Left ventricle myocardium inferior (tissue), 1 donor: ENCODE measurements at places on chromosomes 1 and 21.

GRCh38 chr1:160541622-160542302 lies 18.7 kb upstream of the SLAMF6 start:
- no peak for DNase-seq

GRCh38 chr1:167210966-167211674 lies 9.6 kb upstream of the POU2F1 start:
- no peak for DNase-seq

DNA sequence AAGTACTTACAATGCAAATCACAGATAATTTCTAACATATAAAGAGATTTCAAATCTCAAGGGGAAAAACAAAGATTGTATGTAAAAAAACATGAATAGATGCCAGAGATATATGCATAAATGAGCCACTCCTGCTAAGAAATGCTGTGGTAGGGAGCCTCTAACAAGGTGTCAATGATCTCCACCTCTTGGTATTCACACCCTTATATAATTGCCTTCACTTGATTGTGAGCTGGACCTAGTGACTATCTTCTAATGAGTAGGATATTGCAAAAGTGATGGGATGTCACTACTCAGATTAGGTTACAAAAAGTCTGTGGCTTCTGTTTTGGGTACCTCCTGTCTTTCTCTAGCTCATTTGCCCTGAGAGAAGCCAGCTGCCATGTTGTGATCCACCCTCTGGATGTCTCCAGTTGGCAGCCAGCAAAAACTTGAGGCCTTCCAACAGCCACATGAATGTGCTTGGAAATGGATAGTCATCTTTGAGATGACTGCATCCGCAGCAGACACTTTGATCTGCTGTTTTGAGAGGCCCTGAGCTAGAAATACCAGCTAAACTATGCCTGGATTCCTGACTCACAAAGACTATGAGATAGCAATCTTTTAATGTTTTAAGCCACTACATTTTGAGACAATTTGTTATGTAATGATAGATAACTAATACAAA lies 196.1 kb upstream of the FGGY start:
- DNase-seq = no peak

GRCh38 chr1:227870366-227870765 lies 54.9 kb downstream of the PRSS38 start:
- DNase-seq = no peak

DNA sequence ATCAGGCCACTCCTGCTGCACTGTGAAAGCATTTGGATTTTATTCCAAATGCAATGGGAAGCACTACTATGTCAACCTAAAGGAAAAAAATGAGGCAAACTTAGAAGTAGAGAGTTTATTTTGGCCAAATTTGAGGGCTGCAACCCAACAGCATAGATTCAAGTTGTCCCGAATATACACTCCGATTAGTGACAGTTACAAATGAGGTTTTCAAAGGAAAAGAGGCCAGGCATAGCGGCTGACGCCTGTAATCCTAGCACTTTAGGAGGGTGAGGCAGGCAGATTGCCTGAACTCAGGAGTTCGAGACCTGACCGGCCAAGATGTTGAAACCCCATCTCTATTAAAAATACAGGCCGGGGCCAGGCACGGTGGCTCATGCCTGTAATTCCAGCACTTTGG lies 78.9 kb upstream of the PUM1 start:
- DNase-seq = no peak

DNA sequence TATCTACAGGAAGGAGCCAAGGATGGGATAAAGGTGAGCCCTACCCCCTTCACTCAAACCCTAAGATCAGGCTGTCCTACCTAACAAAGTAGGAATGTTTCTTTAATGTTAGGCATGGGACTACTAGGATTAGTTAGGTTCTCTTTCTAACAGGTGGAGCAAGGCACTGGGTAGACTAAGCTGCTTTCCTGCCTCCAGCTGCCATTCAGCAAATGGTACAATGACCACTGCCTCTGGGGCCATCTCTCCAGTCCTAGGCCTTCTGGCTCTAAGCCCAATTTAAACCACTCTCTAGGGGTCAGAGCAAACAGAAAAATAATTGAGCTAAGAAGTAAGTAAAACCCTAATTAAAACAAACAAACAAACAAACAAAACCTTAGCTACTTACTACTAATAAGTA lies 15.7 kb upstream of the IPO9 start:
- no peak for DNase-seq

DNA sequence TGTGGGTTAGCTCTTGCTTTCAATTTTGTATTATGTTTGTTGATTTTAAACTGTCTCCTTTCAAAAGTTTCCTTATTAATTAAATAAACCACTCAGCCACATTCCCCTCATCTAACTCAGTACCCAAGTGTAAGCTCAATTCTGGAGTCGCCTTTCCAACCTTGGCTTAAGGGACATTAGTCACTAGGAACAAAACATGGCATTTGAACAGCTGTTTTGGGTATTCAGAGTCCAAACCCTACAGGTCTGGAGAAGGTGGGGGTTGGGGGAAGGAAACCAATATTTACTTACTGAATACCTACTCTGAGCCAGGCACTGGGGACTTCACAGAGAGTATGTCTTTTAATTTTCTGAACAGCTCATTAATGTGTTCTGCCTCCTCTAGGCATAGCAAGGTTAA lies 117.2 kb upstream of the JUN start:
- DNase-seq = no peak

DNA sequence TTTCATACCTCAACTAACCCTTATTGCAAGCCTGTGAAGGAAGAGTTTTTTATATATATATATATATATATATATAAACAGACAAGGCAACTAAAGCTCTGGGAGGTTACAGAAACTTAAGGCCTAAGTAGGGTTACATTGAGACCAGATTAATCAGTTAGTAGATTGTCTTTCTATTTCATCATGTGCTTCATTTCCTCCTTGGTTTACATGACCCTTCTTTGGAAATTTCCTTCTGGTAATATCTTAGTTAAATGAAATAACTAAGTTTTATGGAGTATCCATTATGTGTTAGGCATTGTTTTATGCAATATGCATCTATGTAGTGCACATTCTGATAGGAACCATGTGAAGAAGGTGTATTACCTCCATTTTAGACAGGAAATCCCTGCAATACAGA lies 112.7 kb downstream of the FGGY start:
- DNase-seq = no peak

DNA sequence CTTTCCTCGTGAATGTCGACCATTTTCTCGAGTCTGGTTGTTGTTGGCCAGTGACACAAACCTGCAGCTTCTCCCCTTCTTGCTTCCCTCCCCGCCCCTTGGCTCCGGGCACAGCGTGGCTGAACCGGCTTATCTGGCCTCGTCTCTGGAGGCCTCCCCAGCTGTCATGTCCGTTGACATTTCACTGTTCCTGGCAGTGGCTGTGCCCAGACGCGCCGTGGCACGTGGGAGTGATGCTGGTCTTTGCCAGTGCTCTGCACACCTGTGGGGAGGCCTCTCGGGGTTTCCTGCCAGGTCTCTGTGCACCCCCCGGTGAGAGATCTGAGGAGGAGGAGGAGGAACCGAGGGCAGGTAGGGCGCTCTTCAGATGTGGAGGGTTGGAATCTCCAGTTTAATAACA lies 23.7 kb downstream of the SKI start:
- peak; percentile 78 for DNase-seq

DNA sequence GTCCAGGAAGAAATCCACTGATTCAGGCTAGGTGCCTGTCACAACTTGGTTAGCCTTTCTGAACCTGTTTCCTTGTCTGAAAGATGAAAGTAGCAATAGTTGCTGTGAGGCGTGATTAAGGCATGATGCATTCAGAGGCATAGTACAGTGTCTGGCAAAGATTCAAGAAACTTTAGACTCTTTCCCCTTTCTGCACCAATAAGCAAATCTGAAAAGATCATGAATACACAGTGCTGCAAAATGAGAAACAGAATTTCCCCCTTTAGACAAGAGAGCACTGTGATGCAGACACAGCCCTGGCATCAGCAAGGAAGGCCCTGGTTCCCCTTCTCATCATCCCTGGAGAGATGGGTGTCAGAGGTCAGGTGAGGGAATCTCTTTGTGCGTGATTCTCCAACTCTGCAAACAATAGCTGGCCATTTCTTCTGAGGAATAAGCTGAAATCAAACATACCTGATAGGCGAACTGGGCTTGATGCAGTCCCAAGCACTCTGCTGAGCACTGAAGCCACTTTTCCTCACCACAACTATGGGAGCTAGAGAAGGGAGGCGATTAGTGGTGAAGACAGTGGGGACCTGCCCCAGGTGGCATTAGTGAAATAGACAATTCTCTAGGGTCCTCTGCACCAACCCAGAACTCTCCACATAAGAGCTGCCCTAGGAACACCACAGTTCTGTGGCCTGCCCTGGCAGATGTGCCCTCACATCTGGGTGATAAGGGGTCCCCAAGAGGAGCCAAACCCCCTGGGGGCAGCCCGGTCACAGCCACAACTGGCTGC lies 41.7 kb downstream of the ITPKB start:
- DNase-seq = no peak

DNA sequence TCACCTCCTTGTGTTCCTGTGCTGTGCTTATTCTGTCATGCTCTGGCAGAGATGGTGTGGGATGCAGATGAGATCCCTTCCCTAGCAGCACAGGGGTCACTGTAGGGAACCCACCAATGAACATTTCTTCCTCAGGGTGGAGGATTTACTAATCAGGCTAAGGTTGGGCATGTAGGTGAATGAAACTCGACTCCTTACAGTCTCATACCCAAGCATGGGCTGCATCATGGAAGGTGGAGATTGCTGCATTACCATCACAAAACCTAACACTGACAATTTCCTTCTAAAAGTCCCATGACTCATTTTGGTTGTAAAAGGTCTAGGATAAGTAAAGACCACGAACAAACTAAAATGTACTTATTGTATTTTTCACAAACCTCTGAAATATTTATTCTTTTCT lies 399.9 kb downstream of the DSCAM start:
- DNase-seq = no peak

GRCh38 chr21:18354947-18355346 lies 48.6 kb downstream of the TMPRSS15 start:
- DNase-seq = no peak

- DNase-seq = no peak
Measured at GRCh38 chr21:39674801-39675200, 62.1 kb downstream of the B3GALT5 start.

GRCh38 chr1:25657883-25658760 lies 41.5 kb downstream of the MAN1C1 start:
- no peak for DNase-seq

DNA sequence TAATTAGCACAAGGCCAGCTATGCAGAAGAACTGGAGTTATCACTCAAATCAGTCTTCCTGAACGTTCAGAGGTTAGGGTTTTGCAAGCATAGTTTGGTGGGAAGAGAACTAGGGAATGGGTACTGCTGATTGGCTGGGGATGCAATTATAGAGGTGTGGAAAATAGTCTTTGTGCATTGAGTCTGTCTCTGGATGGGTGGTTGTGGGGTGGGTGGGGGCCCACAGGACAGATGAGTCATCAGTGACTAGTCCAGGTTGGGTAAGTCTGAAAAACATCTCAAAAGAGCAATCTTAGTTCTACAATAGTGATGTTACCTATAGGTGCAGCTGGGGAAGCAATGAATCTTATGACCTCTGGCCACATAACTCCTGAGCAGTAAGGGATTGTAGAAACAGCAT lies 89.7 kb upstream of the HMCN1 start:
- no peak for DNase-seq

GRCh38 chr1:165353731-165354671 lies 2.5 kb downstream of the LMX1A start:
- no peak for DNase-seq

DNA sequence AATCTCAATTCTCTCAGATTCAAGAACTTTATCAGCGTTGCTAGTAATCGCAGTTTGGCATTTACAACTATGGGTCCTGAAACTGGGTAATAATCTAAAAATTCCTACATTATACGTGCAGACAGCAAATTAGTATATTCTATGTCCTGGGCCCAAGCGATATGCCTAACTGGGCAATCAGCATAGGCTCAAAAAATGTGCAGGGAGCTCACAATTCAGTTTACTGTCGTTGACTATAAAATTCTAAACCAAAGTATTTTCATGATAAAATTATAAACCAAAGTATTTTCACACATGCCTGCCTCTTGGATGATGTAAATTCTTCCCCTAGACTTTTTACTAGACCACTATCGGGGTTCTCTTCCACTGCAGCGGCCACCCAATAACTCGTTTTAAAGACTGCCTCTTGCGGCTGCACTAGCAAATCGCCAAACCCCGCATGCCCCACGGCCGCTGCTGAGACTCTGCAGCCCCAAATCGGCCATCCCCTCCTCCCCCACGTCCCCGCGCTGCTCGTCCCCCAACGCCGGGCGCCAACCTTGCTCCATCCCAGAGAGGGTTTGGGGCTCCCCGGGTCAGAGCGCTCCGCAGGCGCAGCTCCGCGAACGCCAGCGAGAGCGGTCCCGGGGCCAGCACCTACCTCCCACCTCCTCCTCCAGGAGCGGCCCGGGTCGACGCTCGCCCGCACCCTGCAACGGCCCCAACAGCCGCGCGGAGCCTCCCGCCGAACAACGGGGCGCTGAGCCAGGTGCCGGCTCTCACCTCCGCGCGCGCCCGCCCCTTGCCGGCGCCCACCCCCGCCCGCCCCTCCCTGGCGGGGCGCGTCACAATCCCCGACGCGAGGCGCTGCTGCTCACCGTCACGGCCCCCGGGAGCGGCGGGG lies 506 bp downstream of the SSX2IP start:
- peak; percentile 50 for DNase-seq

- no peak for DNase-seq
Measured at GRCh38 chr1:190436615-190437014, 41.0 kb downstream of the BRINP3 start.

GRCh38 chr21:43893536-43894205 lies 28.6 kb downstream of the AGPAT3 start:
- DNase-seq = no peak

- no peak for DNase-seq
Measured at GRCh38 chr1:156612666-156613065, 6.5 kb upstream of the HAPLN2 start.

GRCh38 chr1:207078578-207079132 lies 10.0 kb upstream of the C4BPB start:
- DNase-seq = no peak

DNA sequence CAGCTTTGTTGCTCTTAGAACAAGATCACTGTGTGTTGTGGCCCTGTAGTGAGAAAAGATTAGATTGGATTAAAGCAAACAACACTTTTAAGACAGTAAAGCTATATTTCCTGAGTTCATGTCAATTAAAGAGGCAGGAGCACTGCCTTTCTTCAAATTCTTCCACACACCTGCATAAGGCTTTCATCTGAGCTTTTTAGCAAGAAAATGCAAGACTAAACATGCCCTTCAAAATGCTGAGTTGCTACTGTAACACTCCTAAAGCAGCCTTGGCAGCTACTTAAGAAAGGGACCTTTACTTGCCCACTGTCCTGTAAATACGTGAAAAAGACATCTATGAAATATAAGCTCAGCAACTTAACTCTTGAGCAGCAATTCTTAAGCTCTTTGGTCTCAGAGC lies 11.8 kb downstream of the DPH5 start:
- DNase-seq = no peak

DNA sequence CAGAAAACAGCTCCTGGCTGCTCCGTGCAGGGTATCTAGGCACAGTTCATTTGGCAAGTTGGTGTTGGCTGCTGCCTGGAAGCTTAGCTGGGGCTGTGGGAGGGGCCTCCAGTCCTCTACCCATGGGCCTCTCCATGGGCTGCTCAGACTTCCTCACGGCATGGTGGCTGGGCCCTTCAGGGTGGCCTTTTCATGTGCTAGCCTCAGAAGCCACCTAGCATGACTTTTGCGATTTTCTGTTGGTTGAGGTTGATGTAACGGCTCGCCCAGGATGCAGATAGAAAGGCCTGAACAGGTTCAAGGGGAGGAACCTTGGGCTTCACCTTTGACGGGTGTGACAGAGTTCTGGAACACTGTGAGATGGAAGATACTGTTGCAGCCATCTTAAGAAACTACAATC lies 25.8 kb upstream of the LHX4 start:
- DNase-seq = no peak
